ENCODE measurements at places on chromosomes 11 and 22.

DNA sequence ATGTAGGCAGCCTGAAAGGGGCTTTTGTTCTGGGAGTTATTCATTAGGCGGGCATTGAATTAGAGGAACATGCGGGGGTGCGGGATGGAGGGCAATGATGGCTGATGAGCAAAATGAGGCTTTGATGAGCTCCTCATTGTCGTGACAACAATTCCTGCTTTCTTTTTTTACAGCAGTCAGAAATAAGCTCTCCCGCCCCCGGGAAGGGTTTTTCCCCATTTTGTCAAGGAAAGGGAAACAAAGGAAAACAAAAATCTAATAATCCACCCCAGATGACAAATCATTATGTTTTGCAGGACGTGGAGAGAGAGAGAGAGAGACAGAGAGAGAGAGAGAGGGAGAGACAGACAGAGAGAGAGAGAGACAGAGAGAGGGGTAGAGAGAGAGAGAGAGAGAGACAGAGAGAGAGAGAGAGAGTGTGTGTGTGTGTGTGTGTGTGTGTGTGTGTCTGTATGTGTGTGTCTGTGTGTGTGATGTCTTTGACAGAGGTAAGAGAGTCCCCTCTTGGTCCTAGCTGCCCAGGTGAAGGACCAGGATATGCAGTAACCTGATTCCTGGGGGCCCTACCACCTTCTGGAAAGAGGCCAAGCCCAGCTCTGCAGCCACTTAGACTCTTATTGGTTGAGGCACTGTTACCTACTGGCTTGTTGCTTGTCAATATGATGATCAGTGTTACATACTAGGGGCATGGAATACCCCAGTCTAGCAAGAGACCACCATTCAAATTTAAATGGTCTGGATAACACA is 46.7 kb upstream of the PARVA start:
- DNase-seq, result peak; percentile 21

DNA sequence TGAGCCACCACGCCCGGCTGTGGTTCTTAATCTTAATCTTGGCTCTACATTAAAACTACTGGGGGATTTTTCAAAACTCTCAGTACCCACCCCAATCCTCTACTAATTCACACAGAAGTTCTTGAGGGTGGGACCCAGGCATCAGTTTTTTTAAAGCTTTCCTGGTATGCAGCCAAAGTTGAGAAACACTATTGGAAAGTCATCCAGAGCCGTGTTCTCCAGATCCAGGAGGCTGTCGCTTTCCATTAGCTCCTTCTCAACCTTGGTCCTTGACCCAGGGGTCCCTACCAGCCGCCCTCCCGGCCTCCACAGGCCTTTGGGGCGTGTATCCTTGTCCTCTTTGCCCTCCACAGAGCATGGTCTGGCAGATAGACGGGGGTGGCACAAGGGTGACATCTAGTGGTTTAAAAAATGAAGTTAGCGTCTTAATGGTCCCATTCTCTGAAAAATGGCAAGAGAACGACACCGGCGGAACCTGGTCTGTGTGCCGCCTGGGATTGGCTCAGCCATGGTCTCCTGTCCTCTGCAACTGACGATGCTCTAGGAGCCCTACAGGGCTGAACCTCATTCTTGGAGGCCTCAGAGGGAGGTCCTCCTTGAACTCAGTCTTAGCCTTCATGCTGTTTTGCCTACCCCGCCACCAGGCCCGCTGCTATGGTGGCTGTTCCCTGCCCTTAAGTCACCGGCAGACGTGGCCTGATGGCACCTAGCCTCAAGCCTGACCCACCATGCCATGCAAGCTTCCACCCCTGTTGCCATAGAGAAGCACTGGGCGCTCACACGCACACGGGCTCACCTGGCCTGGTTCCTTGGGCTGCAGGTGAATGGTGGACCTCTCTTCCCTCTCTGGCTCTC is 152.0 kb upstream of the SYN3 start:
- no peak for DNase-seq

- DNase-seq, result no peak
Observed at GRCh38 chr11:2511421-2512369, 66.9 kb downstream of the KCNQ1 start.

DNA sequence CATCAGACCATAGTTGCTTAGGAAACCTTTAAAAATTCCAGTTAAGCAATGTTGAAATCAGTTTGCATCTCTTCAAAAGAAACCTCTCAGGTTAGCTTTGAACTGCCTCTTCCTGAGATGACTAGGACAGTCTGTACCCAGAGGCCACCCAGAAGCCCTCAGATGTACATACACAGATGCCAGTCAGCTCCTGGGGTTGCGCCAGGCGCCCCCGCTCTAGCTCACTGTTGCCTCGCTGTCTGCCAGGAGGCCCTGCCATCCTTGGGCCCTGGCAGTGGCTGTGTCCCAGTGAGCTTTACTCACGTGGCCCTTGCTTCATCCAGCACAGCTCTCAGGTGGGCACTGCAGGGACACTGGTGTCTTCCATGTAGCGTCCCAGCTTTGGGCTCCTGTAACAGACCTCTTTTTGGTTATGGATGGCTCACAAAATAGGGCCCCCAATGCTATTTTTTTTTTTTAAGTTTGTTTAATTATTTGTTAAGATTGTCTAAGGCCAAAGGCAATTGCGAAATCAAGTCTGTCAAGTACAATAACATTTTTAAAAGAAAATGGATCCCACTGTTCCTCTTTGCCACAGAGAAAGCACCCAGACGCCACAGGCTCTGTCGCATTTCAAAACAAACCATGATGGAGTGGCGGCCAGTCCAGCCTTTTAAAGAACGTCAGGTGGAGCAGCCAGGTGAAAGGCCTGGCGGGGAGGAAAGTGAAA is 73.4 kb downstream of the NCAPD3 start:
- DNase-seq, result peak; percentile 46

DNA sequence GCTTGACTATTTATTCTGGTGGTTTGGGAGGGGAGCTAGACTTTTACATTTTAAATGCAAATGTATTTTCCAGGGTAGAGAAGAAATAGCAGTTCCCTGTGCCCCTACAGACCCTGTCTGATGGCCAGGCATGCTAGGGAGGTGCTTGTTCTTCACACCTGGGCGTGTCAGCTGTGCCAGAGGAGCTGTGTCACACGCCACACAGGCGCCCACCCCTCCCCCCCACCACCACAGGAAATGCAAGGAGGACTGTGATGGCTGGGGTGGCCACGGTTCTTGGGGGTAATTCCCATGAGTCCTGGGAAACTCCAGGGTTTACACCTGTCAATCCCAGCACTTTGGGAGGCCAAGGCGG is 82.2 kb downstream of the FLI1 start:
- DNase-seq, result no peak

- no peak for DNase-seq
Observed at GRCh38 chr11:34214961-34215805, 109.8 kb downstream of the NAT10 start.

DNA sequence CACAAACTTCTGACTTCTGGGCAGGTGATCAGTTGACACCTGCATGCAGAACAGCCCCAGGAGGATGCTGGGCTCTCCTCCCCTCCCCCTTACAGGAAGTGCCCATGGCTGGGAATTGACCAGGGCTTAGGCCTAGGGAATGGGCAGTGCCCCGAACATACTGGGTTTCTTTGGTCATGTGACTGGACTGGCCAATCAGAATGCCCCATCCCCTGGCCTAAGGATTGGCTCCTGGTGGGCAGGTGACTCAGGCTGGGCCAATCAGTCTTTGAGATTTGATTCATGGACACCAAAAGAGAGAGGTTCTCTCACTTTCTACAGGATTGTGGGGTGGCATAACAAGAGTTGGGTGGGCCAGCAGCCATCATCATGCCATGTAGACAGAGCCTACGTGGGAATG is 37.1 kb downstream of the MCM5 start:
- DNase-seq, result no peak

- peak; percentile 8 for DNase-seq
Observed at GRCh38 chr22:37623075-37624016, 14.7 kb downstream of the GGA1 start.

Measured in anterior cingulate cortex (tissue), 58 donors.